ENCODE measurements at places on chromosomes 3 and 15.
A peak's percentile ranks its signal among the peaks of the same experiment; 100 is the strongest.

DNA sequence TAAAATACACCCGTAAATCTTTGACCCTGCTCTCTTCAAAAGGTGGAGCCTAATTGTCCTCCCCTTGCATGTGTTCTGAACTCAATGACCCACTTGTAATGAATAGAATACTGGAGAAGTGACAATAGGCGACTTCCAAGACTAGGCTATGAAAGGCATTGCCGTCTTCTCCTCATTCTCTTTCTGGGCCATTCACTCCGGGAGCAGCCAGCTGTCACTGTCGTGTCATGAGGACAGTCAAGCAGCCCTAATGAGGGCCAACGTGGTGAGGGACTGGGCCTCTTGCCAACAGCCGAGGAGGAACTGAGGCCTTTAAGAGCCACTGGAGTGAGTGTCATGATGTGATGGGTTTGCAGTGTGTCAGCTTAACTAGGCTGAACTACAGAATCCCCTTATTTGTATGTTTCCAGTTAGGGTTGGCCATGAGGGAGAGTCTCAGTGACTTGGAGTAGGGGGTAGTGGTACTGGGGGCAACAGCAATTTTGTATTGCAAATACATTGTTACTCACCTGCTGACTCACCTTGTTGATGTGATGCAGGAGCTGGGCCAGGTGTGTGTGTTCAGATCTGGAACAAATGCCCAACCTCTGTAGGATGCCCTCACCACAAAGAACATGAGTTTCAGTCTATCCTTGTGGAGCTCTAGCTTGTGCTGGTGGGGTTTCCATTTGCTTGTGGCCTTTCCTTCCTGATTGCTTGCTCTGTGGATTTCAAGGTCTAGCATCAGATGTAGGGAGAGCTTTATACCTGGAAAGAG is 188.5 kb upstream of the PROK2 start:
- no peak for DNase-seq

DNA sequence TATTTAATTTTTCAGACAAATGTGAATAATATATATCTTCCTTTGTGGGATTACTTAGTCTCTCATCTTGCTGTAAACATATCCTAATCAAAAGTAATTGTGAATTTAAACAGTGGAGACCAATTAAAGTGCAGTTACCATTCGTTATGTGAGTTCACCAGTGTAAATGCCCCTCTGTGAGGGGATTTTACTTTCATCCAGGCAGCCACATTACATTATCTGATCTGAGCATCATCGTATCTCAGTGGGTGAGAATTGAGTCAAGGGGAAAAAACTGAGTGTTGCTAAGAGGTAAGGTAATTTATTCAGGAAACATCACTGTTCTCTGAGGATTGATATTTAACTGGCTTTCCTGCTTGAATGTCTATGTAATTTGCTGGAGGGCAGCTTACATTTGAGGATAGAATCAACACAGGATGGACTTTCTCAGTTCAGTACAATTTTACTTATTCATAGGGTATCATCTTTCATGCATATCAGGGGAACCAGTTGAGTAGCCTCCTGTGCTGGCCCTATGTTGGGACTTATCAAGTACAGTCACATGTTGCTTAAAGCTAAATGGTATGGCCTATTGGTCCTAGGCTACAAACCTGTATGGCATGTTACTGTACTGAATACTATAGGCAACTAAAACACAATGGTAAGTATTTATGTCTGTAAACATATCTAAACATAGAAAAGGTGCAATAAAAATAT is 219.7 kb downstream of the CD47 start:
- no peak for DNase-seq

DNA sequence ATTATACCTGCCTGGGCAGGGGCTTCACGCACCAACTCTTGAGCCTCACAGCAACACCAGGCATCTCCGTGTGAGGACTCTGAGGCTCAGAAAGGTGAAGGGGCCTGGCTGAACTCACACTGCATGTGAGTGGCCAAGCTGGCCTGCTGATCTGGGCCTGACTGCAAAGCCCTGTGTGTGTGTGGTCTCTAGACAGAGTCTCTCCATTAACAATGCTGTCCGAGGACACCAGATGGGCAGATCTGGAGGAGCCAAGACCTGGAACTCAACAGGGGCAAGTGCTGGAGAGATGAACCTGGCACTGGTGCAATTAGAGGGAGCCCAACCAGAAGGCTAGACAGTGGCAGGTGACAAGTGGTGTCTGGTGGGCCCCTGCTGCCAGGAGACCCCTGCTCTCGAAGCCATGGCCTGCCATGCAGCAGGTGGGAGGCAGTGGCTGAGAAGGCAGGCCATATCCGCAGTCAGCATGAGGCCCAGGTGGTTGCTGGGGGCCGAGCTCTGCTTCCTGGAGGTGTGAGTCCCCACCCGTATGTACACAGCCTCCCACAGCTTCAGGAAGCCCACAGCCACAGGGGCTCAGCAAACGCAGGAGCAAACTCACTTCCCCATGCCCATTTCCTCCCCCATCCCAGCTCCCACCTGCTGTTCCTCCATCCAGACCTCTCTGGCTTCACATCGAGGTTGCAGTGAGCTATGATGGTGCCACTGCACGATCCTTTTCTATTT is 39.0 kb downstream of the CYP11A1 start:
- DNase-seq: no peak

DNA sequence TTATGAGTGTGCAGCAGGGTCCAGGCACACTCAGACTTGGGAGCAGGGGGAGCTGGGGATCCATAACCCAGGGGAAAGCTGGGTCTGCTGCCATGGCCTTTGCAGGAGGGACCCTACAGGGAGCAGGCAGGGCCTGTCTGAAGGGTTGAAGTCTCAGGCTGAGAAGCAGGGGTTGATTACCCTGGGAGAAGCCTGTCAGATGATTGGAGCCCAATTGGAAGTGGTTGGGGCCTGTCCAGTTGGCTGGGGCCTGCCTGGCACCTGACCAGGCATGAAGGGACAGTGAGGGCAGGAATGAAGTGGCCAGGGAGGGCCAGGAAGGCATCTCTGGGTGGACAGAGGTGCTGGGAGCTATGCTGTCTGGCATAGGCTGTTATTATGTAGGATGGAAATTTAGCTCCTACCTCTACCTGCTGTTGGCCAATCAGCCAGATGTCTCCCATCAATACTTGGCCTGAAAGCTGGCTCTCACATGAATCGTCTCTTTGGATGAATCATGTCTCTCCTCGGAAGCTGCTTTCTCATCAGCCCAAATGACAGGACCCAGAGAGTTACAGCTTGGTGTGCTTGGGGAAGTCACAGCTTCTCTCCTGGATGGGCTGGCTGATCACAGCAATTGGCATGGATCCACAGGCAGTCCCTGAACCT is 27.4 kb upstream of the SLCO2A1 start:
- DNase-seq: peak; percentile 38

- DNase-seq: no peak
Observed at GRCh38 chr15:75655931-75656330, 8.2 kb downstream of the SNX33 start.
